Renal cortex interstitium (tissue), 15 donors: ENCODE measurements at places on chromosomes 12 and 14. TPM values are rescaled to one million over a fixed set of nuclear protein-coding genes. Genes with fewer than 3 reads are reported as not detected.

The CEBPE gene
- polyA plus RNA-seq = 0.15 TPM

The ST8SIA1 gene
- 5.9 TPM for polyA plus RNA-seq

The CSRP2 gene
- 86.6 TPM for polyA plus RNA-seq

The OVCH1 gene
- polyA plus RNA-seq = 0.49 TPM

The PTPRO gene
- 195 TPM for polyA plus RNA-seq

The AQP5 gene
- 3.6 TPM for polyA plus RNA-seq

The HOTAIR gene
- 3.0 TPM for polyA plus RNA-seq

The CD69 gene
- 3.4 TPM for polyA plus RNA-seq

The PLBD1 gene
- polyA plus RNA-seq = 46.6 TPM

DNA sequence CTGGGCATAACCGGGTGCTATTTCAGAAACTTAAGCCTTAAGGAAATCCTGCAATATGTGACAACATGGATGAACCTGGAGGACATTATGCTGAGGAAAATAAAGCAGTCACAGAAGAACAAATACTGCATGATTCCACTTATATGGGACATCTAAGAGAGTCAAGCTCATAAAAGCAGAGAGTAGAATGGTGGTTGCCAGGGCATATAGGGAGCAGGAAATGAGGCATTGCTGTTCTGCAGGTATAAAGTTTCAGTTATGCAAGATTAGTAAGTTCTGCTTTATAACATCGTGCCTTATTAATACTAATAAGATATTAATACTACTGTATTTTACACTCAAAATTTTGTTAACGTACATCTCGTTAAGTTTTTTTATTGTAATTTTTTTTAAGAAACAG, 124.2 kb upstream of the ATF1 start:
- DNase-seq = no peak

GRCh38 chr12:5163661-5164060, 120.0 kb downstream of the KCNA5 start:
- no peak for DNase-seq

DNA sequence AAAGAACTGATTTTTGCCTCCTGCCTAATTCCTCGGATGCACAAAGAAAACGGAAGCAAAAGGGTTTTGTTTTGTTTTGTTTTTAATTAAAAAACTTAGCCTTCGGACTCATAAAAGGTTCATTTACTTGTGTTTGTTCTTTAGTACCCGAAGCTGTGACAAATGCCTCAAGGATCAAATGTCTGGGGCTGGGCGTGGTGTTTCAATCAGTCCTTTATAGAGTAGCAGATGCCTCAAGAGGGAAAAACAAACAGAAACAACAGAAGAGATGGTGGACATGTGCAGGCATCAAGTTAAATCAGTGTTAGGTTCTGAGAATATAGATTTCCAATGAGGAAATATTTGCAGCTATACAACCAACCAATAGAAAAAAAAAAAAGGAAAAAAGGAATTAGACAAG, 1.6 kb upstream of the WIF1 start:
- no peak for DNase-seq

DNA sequence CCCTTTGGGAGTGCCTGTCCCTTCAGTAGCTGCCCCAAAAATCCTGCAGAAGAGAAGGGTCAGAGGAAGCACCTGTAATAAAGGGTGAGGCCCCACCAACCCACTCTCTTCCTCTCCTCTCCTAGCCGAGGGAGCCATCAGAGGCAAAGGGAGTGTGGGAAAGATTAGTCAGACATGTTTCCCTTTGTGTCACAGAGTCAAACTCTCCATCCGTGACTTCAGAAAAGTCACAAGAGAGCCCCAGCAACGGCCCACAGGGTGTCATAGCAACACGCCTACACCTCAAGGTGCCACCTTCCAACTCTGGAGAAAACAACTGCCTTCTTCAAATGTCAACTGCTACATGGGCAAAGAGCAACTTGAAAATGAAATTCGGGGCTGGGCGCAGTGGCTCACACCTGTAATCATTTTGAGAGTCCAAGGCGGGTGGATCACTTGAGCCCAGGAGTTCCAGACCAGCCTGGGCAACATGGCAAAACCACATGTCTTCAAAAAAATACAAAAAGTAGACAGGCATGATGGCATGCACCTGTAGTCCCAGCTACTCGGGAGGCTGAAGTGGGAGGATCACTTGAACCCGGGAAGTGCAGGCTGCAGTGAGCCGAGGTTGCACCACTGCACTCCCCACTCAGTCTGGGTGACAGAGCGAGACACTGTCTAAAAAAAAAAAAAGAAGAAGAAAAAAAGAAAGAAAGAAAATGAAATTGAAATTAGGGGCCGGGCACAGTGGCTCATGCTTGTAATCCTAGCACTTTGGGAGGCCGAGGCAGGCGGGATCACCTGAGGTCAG, 17.7 kb upstream of the CD27 start:
- DNase-seq = no peak

DNA sequence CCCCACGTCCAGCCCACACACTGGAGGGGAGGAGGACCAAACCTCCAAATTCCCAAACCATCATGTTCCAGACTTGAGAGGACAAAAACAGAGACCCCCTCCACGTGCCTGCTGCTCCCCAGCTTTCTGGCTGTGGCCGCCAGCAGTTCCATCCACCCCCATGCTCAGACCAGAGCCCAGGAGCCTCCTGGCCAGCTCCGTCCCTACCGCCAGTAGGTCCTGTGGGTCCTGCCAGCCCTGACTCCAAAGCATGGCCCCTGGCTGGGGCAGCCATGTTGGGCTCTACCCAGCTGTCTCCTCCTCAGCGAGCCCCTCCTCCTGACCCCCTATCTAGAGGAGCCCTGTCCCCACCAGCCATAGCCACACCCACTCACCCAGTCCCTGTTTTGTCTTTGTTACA, 227.3 kb upstream of the RTL1 start:
- DNase-seq = no peak

DNA sequence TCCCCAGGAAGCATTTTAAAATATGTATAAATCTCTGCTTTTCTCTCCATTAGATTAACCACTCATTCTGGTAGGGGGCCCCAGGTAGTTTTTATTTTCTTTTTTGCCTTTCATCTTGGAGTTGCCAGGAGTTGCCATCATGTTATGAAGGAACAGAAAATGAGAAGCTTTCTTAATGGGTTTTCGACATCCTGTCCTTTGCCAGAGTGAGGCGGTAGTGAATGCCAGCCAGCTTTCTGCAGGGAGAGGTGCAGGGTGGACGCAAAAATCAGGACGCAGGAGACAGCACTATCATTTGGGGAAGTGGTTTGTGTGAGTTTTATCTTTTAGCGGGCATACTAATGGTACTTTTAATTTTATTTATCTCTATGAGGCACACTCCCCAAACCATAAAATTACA, 1.7 kb downstream of the RASSF8 start:
- no peak for DNase-seq

GRCh38 chr14:100035700-100036099, 29.5 kb upstream of the EVL start:
- no peak for DNase-seq

DNA sequence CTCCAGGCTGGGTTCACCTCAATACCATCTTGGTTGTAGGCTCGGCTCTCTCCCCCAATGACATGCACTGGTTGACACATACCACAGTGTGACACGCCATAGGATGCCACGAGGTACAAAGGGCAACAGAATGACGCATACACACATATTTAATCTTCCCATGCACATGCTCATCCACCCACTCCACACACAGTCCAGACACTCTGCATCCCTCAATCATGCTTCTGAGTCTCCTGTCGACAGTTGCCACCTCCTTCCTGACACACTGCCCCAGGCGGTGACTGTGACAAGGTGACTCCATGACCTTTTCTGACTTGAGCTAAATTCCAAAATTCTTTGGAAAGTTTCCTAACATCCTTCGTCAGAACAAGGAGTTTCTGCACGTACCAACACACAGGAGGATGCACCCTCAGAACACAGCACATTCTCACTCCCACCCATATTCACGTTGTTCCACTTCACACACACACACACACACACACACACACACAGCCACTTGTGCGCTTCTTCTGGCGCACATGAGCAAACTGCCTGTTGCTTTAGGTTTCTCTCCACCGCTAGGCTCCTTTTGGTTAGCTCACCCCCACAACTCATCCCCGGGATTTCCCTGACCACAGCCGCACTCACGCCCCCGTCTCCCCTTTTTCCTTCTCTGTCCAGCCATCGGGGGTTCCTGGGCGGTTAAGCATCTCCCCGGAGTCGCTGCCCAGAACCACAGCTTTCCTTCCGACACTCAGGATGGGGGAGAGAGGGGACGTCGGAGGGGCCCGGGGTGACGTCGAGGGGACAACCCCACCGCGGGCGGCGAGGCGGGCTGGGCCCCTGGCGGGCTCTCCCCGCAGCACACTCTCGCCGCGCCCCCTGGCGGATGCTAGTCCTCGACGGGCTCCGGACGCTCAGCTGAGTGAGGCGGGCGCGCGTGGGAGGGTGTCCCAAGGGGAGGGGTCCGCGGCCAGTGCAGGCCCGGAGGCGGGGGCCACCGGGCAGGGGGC, 536 bp upstream of the WNT1 start:
- DNase-seq = no peak

DNA sequence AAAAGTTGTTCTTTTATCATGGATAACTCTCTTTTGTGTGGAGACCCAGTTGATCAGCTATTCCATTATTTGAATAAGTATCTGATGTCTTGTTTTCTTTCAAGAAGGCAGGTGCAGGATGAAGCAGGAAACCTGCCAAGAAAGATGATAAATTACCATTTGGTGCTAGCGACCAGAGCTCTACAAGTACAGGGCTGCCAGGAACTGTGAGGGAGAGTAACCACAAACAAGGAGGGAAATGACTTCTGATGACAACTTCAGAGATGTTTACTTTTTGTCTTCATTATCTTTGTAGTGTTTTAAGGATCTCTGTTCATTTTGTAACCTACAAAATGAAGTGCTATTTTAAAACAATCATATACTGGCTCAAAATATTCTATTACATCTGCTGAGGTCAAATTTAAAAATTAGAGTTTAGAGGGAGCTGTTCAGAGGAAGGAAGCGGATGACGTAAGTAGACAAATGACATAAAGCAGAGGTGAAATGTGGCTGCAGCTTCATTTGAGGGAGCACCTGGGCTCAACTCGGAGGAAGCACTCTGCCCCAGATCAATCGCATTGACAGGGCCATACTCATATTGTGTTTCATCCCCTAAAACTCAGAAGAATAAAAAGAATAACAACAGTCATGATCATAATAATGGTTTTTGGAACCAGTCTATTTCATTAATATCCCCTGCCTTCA, 226.8 kb downstream of the C12orf42 start:
- no peak for DNase-seq

DNA sequence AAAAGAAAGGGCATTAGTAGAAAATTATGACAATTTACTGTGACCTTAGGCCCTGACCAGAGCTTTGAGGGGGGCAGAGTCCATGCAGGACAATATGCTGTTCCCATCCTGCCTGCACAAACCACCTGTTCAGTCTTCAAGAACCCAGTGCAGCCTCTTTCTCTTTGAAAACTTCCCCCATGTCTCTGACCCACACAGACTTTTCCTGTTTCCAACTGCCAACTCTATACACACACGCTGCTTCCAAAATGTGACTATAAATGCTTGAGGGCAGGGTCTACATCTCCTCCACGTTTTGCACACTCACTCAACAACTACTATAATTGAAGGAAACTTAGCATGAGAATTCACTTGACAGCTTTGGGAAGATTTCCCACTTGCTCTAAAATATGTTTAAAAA, 36.6 kb upstream of the SYCP3 start:
- no peak for DNase-seq

DNA sequence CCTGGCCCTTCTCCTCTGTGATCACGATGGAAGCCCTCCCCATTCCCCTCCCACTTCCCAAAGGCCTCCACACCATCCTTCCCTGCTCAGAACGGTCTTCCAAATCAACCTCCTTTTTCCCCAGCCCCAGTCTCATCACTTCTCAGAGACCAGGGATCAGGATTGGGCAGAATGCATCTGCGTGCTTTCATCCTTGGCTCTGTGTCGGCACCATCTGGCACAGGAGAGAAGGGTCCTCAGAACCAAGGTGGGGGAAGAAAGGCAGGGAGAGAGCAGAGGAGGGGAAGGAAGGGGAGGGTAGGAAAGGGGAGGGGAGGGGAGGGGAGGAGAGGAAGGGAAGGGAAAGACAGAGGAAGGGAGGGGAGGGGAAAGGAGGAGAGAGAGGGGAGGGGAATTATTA, 52.4 kb upstream of the FICD start:
- no peak for DNase-seq

GRCh38 chr12:457676-458075, 2.1 kb upstream of the B4GALNT3 start:
- no peak for DNase-seq

GRCh38 chr12:11894890-11895289, 175.8 kb upstream of the BCL2L14 start:
- no peak for DNase-seq

- DNase-seq = no peak
Observed at GRCh38 chr12:9960590-9960989, 10.6 kb upstream of the CLEC12A start.

GRCh38 chr12:50119387-50119786, 7.4 kb downstream of the COX14 start:
- no peak for DNase-seq
